Vagina (tissue), 2 donors: ENCODE measurements at places on chromosomes 4 and X.

- no peak for DNase-seq
Observed at GRCh38 chr4:157075811-157076577, at the start of gene GLRB. Gene GLRB (plus strand): TSS chr4:157076150. CDS start chr4:157078025, 1,875 bp downstream.

DNA sequence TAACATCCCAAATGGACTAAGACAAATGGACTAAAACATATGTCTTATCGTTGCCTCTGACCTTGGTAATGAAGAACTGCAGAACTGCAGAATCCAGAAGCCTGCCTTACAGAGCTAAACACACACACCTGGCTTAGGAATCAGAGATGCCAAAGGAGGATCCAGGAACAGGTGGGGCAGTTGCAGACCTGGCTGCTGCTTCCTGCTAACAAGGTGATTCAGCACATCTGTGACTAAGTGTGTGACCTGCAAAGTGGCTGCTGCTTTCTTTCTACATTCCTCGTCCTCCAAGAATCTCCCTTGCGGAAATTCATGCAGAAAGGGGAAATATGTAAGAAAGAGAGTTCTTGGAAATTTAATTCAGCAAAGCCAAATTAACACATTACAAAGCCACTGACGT is 96.8 kb upstream of the NLGN4X start:
- DNase-seq, result no peak

- no peak for DNase-seq
Observed at GRCh38 chr4:169948271-169948670, 77.9 kb downstream of the MFAP3L start.

DNA sequence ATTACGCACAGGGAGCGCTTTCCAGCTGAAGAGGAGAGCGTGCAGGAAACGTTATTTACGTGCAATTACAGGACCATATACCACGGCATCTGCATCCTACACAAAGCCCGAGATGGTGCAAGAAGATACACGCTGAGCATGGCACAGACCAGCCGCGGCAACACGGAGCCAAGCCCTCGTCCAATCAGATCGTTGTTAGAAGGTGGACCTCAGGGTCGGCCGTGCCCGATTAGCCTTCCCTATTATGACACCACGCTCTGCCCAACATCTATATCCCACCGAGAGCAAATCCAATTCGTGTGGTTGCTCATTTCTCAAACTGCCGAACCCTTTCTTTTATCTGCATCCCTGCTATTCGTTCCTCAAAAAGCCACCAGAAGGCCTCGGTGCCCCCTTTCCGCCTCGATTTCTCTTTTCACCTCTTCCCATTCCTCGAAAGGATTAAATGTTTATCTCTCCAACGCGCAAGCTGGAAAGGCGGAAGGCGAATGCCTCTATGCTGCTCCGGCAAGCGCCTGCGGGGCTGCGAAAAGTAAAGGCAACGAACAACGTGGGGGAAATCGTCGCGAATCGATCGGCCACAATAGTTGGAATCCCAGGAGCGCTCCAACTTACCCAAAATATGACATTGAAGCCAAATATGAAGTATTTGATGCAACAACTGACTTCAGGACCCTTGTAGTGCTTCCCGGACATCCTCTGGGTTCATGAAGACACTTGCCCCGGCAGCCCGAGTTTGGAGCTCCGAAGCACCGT is 702 bp downstream of the TSPAN5 start:
- DNase-seq, result no peak

- DNase-seq, result no peak
Observed at GRCh38 chrX:18133605-18134004, 87.1 kb downstream of the BEND2 start.

DNA sequence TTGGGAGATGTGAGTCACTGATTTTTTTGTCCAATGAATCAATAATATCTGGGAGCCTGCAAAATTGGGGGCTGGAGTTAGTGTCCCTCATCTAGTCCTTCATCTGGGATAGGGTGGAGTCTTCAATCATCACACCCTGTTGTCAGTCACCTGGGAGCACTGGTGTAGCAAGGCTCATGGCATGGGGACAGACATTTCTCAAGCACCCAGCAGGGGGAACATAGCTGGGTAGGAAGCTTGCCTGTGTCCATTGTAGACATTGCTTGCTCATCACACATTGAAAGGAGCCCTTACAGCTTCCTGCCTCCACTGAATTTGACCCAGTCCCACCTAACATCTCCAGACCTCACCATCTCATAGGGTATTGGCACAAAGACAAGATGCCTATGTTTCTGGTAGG is 61.2 kb downstream of the SEL1L3 start:
- no peak for DNase-seq

DNA sequence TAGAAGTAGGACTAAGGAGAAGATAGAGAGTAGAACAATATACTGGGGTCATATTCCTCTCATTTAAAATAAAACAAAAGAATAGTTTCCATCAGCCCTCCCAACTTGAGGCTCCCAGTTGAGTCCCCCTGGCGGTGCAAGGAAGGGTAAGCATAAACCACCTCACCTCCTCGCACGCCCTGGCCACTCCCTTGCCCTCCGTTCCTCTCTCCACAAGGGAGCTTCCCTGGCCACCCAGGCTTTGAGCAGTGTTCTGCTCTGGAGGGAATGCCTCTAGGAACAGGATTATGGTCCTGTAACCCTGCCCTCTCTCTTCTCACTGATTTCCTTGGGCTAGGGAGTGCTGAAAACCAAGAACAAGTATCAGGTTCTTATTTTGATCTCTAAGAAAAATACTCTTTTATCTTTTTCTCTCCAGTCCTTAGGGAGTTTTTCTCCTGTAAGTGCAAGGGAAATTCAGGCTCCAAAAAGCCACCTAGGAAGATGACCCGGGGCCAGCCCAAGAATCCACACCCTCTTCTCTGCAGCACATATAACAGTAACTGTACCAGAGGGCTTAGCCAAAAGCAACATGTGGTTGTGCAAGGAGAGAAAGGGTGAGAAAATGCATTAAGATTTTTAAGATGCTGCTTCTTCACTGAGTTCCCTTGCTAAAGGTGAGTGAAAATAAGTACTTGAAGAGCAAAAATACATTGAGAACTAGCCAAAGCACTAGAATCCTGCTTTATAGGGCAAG is 69.9 kb downstream of the USP38 start:
- no peak for DNase-seq

GRCh38 chrX:118174516-118175098 is 58.0 kb upstream of the KLHL13 start:
- no peak for DNase-seq

DNA sequence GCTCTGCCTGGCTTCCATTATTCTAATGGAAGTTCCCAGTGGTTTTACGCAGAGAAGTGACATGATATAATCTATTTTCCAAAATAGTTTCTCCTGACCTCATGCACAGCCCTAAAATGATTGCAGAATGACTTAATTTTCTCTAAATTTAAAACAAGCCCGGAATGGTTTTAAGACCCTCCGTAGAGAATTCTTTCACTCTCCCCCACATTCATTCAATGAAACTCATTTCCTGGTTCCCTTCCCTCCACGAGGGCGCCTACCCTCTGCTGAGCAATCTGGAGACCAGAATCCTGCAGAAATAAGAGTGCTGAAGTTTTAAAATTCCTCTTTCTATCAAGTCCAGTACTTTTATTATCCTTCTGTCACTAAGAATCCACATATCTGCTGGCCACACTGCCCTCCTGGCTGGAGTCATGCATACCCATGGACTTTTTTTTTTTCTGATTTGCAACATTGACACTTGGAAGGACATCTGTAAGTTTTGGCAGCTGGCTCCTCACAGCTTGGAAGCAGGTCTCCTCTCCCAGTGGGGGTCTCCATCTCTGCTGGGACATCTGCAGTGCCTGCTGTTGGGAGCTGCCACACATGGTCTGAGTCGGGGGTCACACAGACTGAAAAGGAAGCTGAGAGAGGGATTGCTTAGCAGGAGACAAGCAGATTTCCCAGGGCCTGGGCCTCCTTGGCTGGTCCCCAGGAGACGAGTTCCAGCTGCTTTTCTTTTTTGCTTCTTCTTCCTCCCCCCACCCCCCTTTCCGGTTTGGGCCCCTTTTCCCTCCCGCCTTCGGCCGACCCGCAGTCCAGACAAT is 86.1 kb downstream of the SOWAHB start:
- no peak for DNase-seq

DNA sequence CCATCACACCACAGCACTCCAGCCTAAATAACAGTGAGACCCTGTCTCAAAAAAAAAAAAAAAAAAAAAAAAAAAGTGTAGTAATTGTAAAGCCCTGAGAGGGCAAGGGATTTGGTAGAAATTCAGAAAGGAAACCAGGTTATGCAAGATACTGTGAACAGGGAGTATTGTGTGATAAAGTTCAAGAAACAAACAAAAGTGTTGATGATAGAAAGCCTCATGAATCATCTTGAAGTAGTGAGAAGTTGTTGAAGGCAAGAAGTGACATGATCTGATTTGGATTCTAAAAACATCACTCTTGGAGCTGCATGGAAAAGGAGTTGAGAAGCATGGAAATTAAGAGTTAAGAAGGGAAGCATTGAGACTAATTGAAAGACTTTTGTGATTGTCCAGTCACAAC is 102.2 kb downstream of the RAP1GDS1 start:
- no peak for DNase-seq

GRCh38 chr4:127759893-127760292 is 22.2 kb upstream of the HSPA4L start:
- DNase-seq, result no peak

DNA sequence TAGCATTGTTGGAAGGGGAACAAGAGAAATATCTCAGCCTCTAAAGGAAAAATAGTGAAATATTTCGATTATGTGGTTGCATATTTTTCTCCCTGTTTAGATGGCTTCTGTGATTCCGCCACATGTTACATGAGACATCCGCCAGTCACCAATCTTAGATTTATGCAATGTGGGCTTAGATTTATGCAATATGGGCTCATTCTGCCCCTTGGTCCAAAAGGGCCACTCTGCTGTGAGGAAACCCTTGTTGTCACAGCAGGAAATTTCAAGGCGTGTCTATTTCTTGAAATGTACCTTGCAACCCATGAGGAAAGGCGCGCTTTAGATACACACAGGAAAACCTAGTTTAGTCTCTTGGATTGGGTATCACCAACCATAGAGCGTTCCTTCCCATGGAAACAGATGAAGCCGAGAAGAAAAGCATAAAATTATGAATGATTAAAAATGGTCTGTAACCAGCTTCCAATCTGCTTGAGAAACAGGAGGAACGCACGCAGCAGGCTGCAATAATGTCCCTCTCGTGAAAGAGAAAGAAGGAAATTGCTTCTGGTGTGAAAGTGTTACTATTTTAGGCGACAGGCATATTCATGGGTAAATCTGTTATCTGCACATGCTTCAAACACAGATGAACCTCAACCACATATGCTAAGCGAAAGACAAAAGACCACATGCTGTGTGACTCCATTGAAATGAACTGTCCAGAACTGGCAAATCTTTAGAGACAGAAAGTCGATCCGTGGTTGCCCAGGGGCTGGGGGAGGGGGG is 3.7 kb downstream of the RS1 start:
- DNase-seq, result no peak

GRCh38 chr4:144208074-144208473 is 67.6 kb upstream of the GYPA start:
- no peak for DNase-seq

DNA sequence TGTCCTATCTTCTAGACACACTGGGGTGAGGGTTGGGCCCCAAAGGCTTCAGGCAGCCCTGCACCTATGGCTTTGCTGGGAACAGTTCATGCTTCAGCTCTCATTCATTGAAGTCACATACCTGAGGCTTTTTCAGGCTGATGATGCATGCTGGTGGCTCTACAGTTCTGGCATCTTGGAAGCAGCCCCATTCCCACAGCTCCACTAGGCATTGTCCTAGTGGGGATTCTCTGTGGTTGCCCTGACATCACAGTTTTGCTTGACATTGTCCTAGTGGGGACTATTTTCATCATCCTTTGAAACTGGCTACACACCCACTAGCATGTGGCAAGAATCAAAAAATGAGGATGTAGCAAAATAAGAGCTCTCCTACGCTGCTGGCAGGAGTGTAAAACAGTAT is 37.7 kb upstream of the C4orf17 start:
- DNase-seq, result no peak

GRCh38 chr4:186957952-186958555 is 234.4 kb upstream of the FAT1 start:
- no peak for DNase-seq

DNA sequence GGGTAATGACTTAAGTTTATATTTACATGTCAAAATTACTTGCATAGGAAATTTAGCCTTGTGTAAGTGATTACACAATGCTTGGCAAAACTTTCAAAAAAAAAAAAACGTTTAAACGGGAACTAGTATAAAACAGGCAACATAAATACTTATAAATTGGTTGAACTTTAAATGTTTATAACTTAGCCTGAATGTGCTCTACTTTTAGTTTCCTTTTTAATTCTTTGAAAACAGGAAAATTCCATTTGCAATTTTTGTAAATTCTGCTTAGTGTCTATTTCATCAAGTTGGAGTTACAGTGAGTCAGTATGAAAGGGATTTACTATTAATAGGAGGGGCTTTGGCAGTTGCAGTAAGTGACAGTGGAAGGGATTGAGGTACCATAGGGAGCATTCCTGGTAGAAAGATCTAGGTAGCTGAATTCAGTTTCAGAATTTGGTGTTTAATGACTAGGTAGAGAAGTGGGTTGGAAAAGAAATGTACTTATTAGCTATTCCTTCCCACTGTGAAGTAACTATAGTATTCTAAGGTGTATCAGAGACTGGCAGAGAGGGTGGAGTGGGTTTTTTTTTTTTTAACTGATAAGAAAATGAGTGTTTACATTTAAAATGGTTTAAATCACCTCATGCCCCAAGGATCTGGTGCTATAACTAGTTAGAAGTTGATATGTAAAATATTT is 2.8 kb downstream of the STAG2 start:
- DNase-seq, result no peak

DNA sequence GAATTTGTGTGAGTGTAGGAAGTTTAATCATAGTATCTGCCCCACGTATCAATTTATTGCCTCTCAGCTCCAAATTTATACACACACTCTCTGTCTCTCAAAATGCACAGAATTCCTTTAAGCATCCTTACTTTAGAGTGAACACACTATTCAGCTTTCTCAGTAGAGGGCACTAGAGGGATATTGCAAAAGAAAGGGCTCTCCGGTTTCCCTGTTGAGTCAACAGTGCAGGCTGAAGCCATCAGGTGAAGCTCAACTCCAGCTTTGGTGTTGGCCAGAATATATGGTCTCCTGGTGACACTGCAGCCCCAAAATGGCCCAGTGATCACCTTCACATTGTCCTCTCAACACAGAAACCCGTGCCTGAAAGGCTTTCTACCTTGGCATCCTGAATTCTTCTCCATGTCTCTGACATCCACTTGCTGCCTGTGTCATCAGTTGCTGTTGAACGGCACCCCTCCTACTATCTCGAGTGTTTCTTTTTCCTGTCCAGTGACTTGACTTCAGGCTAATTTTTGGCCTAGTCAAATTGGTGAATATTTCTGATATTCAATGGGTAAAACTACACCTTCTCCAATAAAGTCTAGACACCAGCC is 670.5 kb downstream of the GABRG1 start:
- DNase-seq, result no peak

GRCh38 chrX:20244931-20245330 is 21.8 kb downstream of the RPS6KA3 start:
- no peak for DNase-seq

DNA sequence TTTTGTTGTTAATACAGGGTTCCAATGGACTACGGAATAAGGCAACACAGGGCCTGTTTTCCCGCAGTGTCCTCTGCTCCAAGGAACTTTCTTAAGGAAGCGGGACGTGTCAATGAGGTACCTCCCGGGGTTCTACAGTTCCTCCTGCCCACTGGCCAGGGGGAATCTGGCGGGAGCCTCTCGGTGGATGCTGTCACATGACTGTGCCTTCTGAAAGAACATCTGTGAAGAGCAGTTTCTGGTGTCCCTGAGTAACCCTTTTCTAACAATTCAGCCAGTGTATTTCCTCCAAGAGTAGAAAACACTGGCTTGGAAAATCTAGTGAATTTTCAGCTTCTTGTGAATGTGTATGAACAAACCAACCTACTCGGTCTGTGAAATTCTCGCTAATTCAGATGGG is 32.7 kb downstream of the MFAP3L start:
- no peak for DNase-seq

- DNase-seq, result no peak
Observed at GRCh38 chr4:98470831-98471230, 187.6 kb downstream of the TSPAN5 start.
